ENCODE measurements at places on chromosomes 1 and 21. TPM values are rescaled to one million over a fixed set of nuclear protein-coding genes. Genes with fewer than 3 reads are reported as not detected.

The TAS1R3 gene
- not detected for total RNA-seq

The ASCL5 gene
- total RNA-seq: not detected

The HENMT1 gene
- 3.0 TPM for total RNA-seq

The SHC1 gene
- total RNA-seq: 135 TPM

The PLPPR4 gene
- 1.3 TPM for total RNA-seq
